Suprapubic skin (tissue), 4 donors: ENCODE measurements at places on chromosomes 2 and 18. TPM values are rescaled to one million over a fixed set of nuclear protein-coding genes. Genes with fewer than 3 reads are reported as not detected.

The NEURL3 gene
- total RNA-seq, result 1.4 TPM

The LCT gene
- total RNA-seq, result not detected

The GPBAR1 gene
- total RNA-seq, result 1.6 TPM

The RPL37A gene
- total RNA-seq, result 2,378 TPM

The SLC23A3 gene
- 2.4 TPM for total RNA-seq

GRCh38 chr18:58800582-58800981, 64.1 kb upstream of the ZNF532 start:
- H3K27me3 ChIP-seq, result no peaks in the 10 kb centered on the region
- DNase-seq, result no peak
- no peaks in the 10 kb centered on the region for H3K4me1 ChIP-seq
- no peaks in the 10 kb centered on the region for H3K36me3 ChIP-seq
- no peak overlapping the region for H3K4me3 ChIP-seq

GRCh38 chr2:191571163-191571769, 106.7 kb upstream of the NABP1 start:
- H3K4me1 ChIP-seq, result peaks cover 15% of the 10 kb centered on the region
- no peak for DNase-seq
- H3K36me3 ChIP-seq, result no peaks in the 10 kb centered on the region
- H3K4me3 ChIP-seq, result peak overlapping the region; percentile 18
- no peaks in the 10 kb centered on the region for H3K27me3 ChIP-seq

GRCh38 chr18:765764-766549, 46.1 kb downstream of the YES1 start:
- no peak overlapping the region for H3K27ac ChIP-seq
- H3K36me3 ChIP-seq, result no peaks in the 10 kb centered on the region
- H3K4me3 ChIP-seq, result no peak overlapping the region

- H3K4me1 ChIP-seq, result peaks cover 12% of the 10 kb centered on the region
- no peaks in the 10 kb centered on the region for H3K27me3 ChIP-seq
- no peak overlapping the region for H3K27ac ChIP-seq
- H3K36me3 ChIP-seq, result no peaks in the 10 kb centered on the region
- DNase-seq, result no peak
These were observed 3.6 kb upstream of the RNF144A start for GRCh38 chr2:6913415-6914157.
